ENCODE measurements at places on chromosomes 1 and 21. TPM values are rescaled to one million over a fixed set of nuclear protein-coding genes. Genes with fewer than 3 reads are reported as not detected.

The AKR7A3 gene
- 77.8 TPM for total RNA-seq

DNA sequence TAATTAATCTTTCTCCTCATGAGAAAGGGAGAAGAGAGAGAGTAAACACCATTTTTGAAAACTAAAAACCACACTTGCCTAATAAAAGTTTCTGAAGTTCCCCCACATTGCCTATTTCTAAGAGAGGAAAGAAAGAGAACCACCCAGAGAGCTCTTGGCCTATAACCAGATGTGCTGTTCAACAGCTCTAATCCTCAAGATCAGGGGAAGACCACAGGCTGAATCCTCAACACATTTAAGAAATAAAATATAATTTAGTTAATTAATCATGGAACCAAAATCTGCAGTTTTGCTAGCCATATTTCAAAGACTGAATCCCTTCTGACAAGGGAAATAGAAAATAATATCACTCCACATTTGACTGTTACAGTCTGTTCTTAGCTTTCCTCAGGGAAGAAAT lies 11.9 kb downstream of the PRRX1 start:
- H3K4me3 ChIP-seq, result no peak overlapping the region
- H3K27ac ChIP-seq, result no peak overlapping the region
- H3K4me1 ChIP-seq, result peaks cover 6% of the 10 kb centered on the region

- DNase-seq, result no peak
- H3K27ac ChIP-seq, result no peak overlapping the region
- H3K4me3 ChIP-seq, result no peak overlapping the region
- H3K4me1 ChIP-seq, result no peaks in the 10 kb centered on the region
- H3K36me3 ChIP-seq, result no peaks in the 10 kb centered on the region
Measured at GRCh38 chr1:55650444-55650843, 435.3 kb upstream of the USP24 start.

The SH3BGRL3 gene
- total RNA-seq, result 210 TPM

The MYBPH gene
- not detected for total RNA-seq

- DNase-seq, result no peak
- H3K27ac ChIP-seq, result no peak overlapping the region
- H3K27me3 ChIP-seq, result no peaks in the 10 kb centered on the region
- no peak overlapping the region for H3K4me3 ChIP-seq
- no peaks in the 10 kb centered on the region for H3K36me3 ChIP-seq
Measured at GRCh38 chr1:108609483-108610049, 49.7 kb downstream of the EEIG2 start.

GRCh38 chr1:203471841-203472240 lies 3.8 kb upstream of the PRELP start:
- no peaks in the 10 kb centered on the region for H3K27me3 ChIP-seq
- no peak overlapping the region for H3K4me3 ChIP-seq
- peaks cover 5% of the 10 kb centered on the region for H3K4me1 ChIP-seq
- DNase-seq, result no peak
- H3K36me3 ChIP-seq, result no peaks in the 10 kb centered on the region

GRCh38 chr1:226351709-226352108 lies 42.7 kb upstream of the LIN9 start:
- no peak overlapping the region for H3K4me3 ChIP-seq
- H3K36me3 ChIP-seq, result no peaks in the 10 kb centered on the region
- peaks cover 13% of the 10 kb centered on the region for H3K4me1 ChIP-seq

DNA sequence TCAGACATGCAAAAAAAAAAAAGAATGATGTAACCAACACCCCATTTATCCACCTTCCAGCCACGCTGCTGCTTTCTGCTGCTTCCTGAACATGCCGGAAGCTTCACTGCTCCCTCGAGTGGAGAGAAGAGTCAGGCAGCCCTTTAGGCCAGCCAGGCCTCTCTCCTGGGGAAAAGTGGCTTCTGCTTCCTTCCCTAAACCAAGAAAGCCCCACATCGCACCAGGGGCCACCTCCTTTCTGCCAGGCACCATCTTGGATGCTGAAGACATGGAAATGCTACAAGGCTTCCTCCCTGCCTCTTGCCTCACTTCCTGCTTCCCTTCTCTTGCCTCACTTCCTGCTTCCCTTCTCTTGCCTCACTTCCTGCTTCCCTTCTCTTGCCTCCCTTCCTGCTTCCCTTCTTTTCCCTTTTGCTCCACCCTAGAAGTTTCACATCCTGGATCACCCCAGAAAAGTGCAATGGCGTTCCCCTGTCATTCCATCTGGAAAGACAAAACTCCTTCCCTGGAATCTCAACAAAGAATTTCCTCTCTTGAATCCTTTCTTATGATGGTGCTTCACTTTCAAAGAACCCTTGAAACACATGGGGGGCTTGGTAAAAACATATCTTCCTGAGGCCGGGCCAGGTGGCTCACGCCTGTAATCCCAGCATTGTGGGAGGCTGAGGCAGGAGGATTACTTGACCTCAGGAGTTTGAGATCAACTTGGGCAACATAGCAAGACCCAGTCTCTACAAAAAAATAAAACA lies 18.7 kb downstream of the TNFRSF8 start:
- no peaks in the 10 kb centered on the region for H3K36me3 ChIP-seq
- H3K27me3 ChIP-seq, result peaks cover 8% of the 10 kb centered on the region
- H3K4me3 ChIP-seq, result no peak overlapping the region
- H3K27ac ChIP-seq, result no peak overlapping the region

The FAM43B gene
- total RNA-seq, result not detected

The CSRP1 gene
- total RNA-seq, result 697 TPM

The CXADR gene
- total RNA-seq, result 136 TPM

DNA sequence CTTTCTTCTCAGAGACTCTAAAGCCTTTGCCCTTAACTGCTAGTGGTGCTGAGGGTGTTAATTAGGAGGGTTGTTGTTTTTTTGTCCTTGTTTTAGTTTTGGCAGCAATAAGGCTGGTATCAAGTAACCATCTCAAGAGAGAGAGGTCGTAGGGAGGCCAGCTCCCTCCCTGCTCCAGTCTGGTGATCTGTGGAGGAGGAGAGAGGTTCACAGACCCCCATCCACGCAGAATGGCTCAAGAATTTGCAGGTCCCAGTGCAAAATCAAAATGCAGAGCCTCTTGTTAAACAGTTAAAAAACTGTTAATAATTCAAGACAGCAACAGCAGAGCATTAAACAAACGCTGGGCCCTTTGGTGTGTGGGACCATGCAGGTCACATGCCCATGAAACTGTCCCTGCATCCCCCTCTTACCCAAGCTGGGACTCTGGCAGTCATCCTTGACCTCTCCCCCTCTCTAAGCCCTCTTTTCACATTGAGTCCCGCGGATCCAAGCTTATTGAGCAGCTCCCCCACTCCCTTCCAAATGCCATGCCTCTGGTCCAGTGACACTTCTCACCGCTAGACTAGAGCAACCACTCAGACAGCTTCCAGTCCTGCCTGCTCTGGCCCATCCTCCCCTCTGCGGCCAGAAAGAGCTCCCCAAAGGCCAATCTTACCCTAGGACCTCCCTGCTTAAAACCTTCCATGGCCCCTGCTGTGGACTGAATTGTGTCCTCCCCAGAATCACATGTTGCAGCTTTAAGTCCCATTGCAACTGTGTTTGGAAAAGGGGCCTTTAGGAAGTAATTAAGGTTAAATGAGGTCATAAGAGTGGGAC lies 47.7 kb upstream of the RPL11 start:
- no peaks in the 10 kb centered on the region for H3K36me3 ChIP-seq
- H3K4me1 ChIP-seq, result no peaks in the 10 kb centered on the region
- DNase-seq, result no peak
- H3K27me3 ChIP-seq, result no peaks in the 10 kb centered on the region

DNA sequence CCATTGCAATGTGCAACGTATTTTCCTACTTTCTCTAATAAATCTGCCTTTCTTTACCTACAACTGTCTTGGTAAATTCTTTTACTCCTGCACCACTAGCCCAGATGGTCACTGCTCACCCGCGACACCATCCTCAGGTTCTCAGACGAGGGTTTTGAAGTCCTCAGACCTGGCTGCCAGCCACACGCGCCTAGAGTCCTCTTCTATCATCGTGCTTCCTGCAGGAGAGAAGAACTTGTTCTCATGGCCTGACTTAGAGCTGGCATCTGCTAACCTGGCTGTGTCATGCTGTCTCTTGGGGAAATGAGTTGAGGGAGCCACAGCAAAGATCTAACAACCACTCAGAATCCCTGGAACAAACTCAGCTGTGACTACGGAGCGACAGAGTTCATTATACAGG lies 30.3 kb upstream of the PGBD5 start:
- no peak overlapping the region for H3K4me3 ChIP-seq
- no peak for DNase-seq
- no peaks in the 10 kb centered on the region for H3K4me1 ChIP-seq
- H3K36me3 ChIP-seq, result no peaks in the 10 kb centered on the region
- H3K27me3 ChIP-seq, result peaks cover 7% of the 10 kb centered on the region
- H3K27ac ChIP-seq, result no peak overlapping the region

The LRRN2 gene
- 18.1 TPM for total RNA-seq

The TIMM17A gene
- total RNA-seq, result 3.0 TPM

- H3K4me1 ChIP-seq, result peaks cover 22% of the 10 kb centered on the region
- peaks cover 85% of the 10 kb centered on the region for H3K27me3 ChIP-seq
- no peaks in the 10 kb centered on the region for H3K36me3 ChIP-seq
- no peak for DNase-seq
- H3K4me3 ChIP-seq, result no peak overlapping the region
Measured at GRCh38 chr1:38044221-38045215, 2.1 kb downstream of the POU3F1 start.

DNA sequence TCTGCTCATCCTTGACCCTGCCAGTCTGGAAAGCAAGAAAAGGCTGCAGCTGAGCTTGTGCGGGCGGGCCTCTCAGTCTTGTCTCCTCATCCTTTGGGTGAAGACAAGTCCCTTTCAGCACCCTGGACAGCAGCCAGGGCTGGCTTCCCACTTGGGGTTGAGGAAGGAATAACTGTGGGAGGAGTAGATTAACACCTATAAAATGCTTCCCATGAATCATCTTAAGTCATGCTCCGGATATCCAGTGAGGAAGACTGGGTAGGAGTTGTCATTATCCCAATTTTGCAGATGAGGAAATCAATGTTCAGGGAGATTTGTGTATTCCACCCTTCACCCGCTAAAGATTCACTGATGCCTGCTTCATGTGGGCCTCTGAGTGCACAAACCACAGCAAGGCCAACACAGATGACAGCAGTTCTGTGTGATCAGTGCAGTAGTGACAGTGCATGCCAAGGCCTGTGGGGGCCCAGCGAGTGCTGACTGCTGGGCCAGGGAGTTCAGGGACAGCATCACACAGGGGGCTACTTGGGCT lies 20.1 kb upstream of the COL16A1 start:
- no peaks in the 10 kb centered on the region for H3K4me1 ChIP-seq
- DNase-seq, result peak; percentile 72
- no peak overlapping the region for H3K4me3 ChIP-seq
- peaks cover 6% of the 10 kb centered on the region for H3K27me3 ChIP-seq

- no peaks in the 10 kb centered on the region for H3K27me3 ChIP-seq
- H3K27ac ChIP-seq, result no peak overlapping the region
- DNase-seq, result peak; percentile 24
- H3K4me3 ChIP-seq, result no peak overlapping the region
Measured at GRCh38 chr1:246647113-246647512, 77.1 kb upstream of the SCCPDH start.

- H3K36me3 ChIP-seq, result no peaks in the 10 kb centered on the region
- DNase-seq, result no peak
- peaks cover 32% of the 10 kb centered on the region for H3K4me1 ChIP-seq
- H3K27me3 ChIP-seq, result peaks cover 32% of the 10 kb centered on the region
- H3K27ac ChIP-seq, result no peak overlapping the region
Measured at GRCh38 chr1:41385398-41386195, 24.4 kb downstream of the FOXO6 start.

- no peaks in the 10 kb centered on the region for H3K36me3 ChIP-seq
- H3K27ac ChIP-seq, result no peak overlapping the region
- no peaks in the 10 kb centered on the region for H3K27me3 ChIP-seq
Measured at GRCh38 chr1:62159940-62160348, 34.7 kb upstream of the L1TD1 start.

GRCh38 chr21:41425588-41425953 lies 468 bp upstream of the MX1 start:
- no peak for DNase-seq
- H3K4me1 ChIP-seq, result peaks cover 8% of the 10 kb centered on the region
- H3K4me3 ChIP-seq, result peak overlapping the region; percentile 34
- no peaks in the 10 kb centered on the region for H3K27me3 ChIP-seq
- no peaks in the 10 kb centered on the region for H3K36me3 ChIP-seq
- peak overlapping the region; percentile 77 for H3K27ac ChIP-seq

The NAV1 gene
- 18.1 TPM for total RNA-seq

DNA sequence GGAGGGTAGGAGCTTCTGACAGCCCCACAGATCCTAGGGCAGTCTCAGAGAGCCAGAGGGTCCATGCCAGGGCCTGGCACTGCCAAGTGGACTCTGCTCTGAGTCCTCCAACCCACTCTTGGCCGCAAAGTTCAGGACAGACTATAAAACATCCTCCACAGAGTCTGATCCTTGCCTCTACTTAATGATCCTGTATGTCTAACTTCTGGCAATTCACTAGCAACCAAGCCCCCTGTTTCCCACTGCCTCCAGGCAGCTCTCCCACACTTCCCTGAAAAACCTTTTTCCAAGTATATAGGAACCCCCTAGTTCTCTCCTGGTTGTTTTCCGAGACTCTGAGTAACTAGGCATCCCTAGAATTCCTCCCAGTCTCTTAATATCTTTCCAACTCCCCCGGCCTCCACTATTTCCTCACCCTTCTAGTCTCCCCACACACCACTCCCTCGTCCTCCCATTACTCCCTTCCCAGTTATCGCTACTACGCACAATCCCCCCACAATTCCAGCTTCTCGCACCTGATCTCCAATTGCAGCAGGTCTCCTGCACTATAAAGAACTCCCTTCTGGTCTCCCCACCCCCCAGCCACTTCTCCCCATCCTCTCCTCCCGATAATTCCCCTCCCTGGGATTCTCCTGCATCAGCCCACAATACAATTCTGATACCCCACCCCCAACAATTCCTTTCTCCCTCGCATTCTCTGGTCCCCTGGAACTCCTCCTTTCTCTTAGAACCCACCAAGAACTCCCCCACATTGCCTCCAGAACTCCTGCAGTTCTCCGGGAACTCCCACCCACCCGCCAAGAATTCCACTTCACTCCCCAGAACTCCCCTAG lies 574 bp downstream of the IGSF9 start:
- H3K27ac ChIP-seq, result peak overlapping the region; percentile 75
- no peak overlapping the region for H3K4me3 ChIP-seq
- peaks cover 14% of the 10 kb centered on the region for H3K27me3 ChIP-seq
- no peaks in the 10 kb centered on the region for H3K36me3 ChIP-seq

The ABL2 gene
- total RNA-seq, result 11.4 TPM

DNA sequence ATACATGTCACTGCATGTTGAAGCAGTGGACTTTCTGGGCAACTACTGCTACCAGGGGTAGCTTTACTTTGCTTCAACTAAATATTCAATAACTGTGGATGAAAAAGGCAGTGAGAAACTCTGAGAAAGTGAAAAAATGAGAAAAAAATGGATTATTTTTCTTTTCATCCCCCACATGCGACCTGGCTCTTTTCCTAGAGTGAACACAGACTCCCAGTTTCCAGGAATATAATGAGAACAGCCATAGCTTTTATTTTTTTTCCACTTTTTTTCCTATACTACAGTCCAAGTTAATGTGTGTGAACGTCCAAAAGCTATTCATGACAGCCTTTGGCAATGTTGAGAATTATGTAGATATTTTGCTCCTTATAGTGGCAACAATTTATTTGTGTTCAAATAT lies 230.4 kb downstream of the DNM3 start:
- no peak overlapping the region for H3K4me3 ChIP-seq
- H3K4me1 ChIP-seq, result no peaks in the 10 kb centered on the region
- DNase-seq, result no peak

The PRAMEF20 gene
- not detected for total RNA-seq

- H3K27ac ChIP-seq, result no peak overlapping the region
- H3K4me3 ChIP-seq, result no peak overlapping the region
- no peaks in the 10 kb centered on the region for H3K27me3 ChIP-seq
- DNase-seq, result peak; percentile 33
- no peaks in the 10 kb centered on the region for H3K36me3 ChIP-seq
Measured at GRCh38 chr1:30700528-30701257, 22.7 kb downstream of the MATN1 start.

GRCh38 chr1:154969246-154969645 lies 1.3 kb downstream of the SHC1 start:
- no peak overlapping the region for H3K4me3 ChIP-seq
- no peaks in the 10 kb centered on the region for H3K27me3 ChIP-seq
- peaks cover 40% of the 10 kb centered on the region for H3K4me1 ChIP-seq
